Stimulated activated CD4-positive, alpha-beta T cell treated with anti-CD3 and anti-CD28 coated beads, Interleukin-12 subunit alpha, Interleukin-12 subunit beta, amount 100 ng/mL, for 24 hours (primary cell): ENCODE measurements at places on chromosomes 3 and 15.
A peak's percentile ranks its signal among the peaks of the same experiment; 100 is the strongest.

DNA sequence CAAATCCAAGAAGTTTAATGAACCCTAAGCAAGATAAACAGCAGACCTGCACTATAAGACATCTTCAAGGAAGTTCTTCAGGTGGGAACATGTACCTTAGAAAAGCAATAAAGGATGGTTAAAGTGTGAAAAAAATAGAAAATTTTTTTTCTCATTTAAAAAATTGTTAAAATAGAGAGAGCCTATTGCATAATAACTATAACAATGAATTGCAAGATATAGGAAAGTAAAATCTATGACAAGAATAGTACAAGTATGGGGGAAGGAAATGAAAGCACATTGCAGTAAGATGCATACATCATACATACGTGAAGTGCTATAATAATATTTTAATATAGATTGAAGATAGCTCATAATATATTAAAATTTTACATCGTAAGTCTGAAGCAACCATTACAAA is 310.1 kb upstream of the KCNMB2 start:
- DNase-seq = no peak

- DNase-seq = no peak
These were observed 79.4 kb downstream of the LPP start for GRCh38 chr3:188233320-188233719.

DNA sequence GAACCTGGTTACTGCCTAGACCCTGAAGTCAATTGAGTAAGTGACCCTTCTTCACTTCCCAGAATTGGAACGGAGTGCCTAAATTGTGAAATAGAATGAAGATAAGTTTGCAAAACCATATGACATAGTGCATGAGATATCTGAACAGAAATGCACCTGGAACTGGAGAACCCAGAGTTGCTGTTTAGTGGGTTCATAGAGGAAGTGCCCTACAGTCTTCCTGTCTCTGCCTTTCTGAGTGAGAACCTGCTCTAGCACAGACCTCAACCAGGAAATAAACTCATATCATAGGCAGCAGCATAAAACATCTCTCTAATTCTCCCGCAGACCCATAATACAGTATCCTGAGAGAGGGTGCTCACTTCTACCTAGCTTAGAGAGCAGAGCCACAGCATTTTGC is 82.9 kb downstream of the EOMES start:
- no peak for DNase-seq

DNA sequence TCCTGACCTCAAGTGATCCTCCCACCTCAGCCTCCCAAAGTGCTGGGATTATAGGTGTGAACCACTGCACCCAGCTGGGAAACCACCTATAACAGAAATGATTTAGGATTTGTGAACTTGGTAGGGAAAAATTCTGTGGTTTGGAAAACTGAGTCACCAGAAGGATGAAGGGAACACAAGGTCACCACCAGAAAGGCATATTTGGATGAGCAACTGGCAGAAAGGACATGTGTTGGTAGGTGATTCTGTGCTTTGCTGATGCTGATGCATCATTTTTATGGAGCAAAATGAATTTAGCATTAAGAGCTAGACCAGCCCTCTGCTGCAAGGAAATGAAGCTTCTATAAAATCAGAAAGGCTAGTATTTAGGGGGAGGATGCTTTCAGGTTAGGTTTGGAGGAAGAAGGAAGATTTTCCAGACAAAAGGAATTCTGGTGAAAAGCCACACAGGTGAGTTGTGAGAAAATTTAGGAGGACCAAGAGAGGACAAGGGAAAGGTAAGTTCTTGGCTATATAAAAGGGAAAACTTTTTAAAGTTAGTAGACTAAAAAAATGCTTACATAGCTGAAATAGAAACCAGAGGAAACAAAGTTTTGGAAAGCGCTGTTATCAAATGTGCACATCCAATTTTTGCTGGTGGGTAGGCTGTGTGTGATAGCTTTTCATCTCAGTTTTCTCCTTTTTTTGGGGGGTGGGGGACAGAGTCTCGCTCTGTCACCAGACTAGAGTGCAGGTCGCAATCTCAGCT is 3.6 kb downstream of the PXK start:
- no peak for DNase-seq

- no peak for DNase-seq
These were observed 10.8 kb upstream of the TNFAIP8L3 start for GRCh38 chr15:51105430-51106016.

- no peak for DNase-seq
These were observed 151.3 kb downstream of the CADPS start for GRCh38 chr3:62723914-62724217.

DNA sequence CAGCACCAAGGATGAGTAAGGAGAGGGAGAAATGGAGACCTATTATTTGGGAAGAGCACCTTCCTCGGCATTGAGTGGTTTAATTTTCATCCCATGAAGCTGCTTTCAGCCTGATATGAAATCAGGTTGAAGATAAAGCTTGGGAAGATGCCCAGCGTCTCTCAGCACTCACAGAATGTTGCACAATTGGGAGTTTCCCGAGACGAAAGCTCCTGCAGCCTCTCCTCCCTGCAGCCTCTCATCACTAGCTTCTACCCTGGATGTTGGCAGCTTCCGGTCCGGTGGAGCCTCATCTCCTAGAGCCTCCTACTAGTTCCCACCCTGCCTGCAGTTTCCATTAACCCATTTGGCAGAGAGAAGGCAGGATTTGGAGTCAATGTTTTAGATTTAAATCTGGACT is 40.3 kb downstream of the EDEM1 start:
- no peak for DNase-seq

DNA sequence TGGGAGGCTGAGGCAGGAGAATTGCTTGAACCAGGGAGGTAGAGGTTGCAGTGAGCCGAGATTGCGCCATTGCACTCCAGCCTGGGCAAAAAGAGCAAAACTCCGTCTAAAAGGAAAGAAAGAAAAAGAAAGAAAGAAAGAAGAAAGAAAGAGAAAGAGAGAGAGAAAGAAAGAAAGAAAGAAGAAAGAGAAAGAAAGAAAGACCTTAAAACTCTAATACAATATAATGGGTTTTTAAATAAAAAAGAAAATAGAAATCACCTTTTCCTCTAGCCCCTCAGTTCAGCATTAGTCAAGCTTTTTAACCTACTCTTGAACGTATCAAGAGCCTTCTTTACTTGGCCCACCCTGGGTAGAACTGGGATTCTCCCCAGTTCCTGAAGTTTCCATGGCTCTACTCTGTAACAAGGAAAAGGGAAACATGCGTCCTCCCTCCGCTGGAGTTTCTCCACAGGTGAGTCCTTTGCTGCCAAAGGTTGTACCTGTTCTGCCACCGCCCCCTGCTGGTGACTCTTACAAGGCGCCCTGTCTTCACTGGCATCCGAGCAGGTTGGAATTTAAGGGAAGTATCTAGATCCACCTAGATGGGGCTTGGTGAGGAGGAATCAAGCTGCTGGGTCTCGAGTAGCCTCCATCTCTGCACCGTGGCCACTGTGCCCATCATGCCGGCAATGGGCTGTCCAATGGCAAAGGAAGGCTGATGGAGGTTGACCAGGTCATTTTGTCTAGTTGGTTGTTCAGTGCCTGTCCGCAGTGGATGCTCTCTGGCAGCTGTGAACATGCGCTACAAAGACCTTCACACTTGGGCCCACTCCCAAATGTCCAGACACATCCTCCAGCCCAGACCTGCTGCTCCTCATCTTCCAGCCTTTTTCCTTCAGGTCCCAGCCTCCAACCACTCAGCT is 20.6 kb upstream of the EPHB3 start:
- peak; percentile 35 for DNase-seq

GRCh38 chr15:41886741-41887140 is 7.1 kb downstream of the SPTBN5 start:
- DNase-seq = no peak

DNA sequence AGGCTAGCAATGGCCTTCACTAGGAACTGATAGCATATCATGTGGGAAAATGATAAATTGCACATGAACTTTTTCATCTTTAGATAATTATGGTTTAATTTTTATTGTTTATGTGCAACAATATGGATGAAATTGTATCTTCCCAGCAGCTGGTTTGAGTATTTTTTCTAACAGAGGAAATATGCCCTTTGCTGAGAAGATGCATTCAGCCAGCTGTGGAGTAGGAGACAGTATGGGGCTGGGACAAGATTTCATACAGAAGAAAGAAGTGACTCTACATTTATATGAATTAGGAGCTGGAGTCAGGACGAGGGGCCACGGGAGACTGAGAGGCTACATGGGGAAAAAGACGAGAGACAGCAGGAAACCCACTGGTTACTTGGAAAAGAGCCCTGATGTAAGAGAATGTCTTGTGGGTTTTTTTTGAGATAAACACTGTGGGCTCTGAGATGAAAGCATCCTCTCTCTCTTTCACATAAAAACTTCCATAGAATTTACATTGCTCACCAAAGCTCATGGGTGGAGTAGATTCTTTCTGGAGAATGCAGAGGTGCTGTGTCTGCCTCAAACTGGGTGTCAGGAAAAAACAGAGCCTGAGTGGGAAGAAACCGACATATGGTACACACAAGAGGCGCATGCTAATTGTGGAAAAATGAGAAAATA is 115.2 kb upstream of the PDZRN3 start:
- no peak for DNase-seq

GRCh38 chr3:157128771-157129681 is 30.9 kb downstream of the CCNL1 start:
- DNase-seq = no peak

DNA sequence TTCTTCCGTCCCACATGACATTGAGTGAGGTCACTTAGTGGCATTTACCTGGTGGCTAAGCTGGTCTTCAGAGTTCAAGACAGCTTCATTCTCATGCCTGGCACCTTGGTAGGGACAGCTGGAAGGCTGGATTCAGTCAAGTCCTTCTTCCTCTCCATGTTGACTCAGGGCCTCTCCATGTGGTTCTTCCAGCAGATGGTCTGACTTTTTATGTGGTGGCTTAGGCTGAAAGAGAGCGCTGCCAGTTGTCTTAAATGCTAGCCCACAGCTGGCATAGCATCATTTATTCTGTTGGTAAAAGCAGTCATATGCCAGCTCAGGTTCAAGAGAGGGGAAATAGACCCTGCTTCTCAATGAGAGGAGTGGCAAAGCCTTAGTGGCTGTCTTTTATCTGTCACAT is 53.0 kb upstream of the CTDSPL start:
- DNase-seq = no peak

DNA sequence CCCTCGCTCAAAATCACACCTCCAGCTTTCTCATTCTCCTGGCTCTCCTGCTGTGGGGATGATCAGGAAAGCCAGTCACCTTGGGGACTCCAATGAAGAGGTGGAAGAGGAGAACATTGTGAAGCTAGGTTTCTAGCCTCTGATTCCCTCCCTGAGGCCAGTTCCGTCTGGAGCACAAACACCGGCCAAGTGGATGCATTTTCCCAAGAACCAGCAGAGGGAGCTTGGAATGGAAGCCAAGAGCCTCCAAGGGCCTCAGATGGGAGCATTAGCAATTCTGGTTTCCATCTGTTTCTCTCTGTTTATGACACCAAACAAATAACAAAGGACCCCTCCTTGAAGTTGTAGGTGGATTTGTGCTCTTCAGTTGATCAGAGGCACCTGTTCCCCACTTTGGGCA is 40.6 kb upstream of the NMNAT3 start:
- DNase-seq = no peak

DNA sequence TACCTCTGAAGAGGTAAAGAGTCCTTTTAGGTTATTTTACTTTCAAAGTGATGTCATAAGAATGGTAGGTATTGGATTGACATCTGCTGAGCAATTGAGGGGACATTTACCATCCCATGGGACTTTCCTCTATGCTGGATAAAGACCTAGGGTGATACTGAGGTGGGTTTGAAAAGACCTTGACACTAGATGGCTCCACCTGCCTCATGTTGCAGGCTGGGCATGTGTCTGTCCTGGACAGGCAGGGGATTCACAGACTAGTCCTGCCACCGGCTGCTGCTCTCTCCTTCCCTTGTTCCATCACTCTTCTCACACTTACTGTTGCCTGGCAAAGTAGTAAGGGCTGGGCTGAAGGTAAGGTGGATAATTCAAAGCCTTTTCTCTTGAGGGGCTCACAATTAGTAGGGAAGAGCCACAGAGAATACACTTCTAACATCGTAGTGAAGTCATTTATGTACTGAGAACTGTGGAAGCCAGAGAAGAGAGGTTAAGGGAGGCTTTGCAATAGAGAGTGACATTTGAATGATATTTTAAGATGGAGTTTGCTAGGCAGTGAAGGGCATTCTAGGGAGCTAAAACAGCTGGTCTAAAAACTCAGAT is 27.7 kb downstream of the TRAK1 start:
- DNase-seq = no peak

GRCh38 chr15:75104804-75105557 is 81.6 kb downstream of the PPCDC start:
- DNase-seq = no peak

DNA sequence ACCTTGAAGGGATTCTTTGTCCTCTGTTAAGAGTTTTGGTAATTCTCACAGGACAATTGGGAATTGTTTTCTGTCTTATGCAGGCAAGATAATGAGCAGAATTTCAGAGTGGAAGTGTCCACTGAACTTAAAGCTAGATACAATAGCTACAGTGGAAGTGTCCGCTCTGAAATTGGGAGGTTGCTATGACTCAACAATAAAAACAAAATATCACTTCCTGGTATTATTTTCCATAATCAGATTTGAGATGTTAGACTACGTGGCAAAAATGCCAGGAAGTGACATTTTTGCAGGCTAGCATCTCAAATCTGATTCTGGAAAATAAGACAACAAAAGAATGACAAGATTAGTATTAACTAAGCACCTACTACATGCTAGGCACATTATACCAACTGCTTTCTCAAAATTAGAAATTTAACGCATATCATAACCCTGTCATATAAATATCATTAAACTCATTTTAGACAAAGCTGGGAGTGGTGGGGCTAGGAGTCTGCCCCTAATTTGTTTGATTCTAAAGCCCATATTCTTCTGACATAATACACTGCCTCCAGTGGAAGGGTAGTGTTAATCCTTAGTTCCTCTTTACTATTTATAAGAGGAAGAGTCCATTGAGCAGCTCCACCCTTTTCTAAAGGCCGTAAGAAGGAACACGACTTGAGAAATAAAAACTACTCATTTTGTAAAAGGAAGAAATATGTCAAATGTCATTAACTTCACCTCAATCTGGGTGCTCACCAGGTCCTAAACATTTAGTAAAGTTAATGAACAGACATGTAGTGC is 266.9 kb upstream of the STT3B start:
- DNase-seq = no peak
